ENCODE measurements at places on chromosomes 13 and 19. TPM values are rescaled to one million over a fixed set of nuclear protein-coding genes. Genes with fewer than 3 reads are reported as not detected.

The KLK10 gene
- not detected for total RNA-seq

The CPB2 gene
- not detected for total RNA-seq

- H3K4me3 ChIP-seq = no peak overlapping the region
- peaks cover 3% of the 10 kb centered on the region for H3K36me3 ChIP-seq
- H3K27me3 ChIP-seq = no peaks in the 10 kb centered on the region
- DNase-seq = no peak
Observed at GRCh38 chr19:5170329-5170745, 170.3 kb downstream of the PTPRS start.

The SYT3 gene
- not detected for total RNA-seq

The ERICH4 gene
- not detected for total RNA-seq

The ZNF175 gene
- 4.1 TPM for total RNA-seq

The FUT6 gene
- not detected for total RNA-seq

DNA sequence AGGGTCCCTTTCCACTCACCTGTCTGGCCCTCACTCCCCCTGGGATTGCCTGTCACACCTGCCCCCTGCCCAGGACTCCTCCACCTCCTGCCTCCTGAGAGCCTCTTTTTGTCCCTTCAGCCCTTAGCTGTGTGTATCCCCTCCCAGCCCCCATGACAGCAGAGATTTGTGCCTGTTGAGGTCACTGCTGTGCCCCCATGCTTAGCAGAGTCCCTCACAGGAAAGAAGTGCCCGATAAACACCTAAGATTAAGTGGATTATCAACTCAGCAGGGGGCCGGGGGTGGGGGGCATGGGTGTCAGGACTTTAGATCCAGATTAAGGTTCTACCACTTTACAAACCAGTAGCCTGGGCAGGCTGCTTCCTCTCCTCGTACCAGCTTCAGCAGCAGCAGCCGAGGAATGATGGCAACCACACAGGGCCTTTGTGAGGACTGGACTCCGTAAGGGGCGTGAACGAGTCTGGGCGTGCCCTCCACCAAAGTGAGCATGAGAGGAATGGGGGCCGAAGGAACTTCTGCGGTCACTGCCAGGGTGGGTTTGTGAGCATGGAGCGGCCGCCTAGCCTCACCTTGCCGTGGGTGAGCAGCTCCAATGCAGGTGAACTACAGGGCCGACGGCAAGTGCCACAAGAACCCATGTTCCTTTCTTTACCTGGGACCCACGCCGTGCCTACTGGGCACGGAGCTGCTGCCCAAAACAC, 36.1 kb downstream of the ZNF787 start:
- no peak overlapping the region for H3K4me3 ChIP-seq
- H3K4me1 ChIP-seq = peaks cover 2% of the 10 kb centered on the region
- no peaks in the 10 kb centered on the region for H3K27me3 ChIP-seq
- H3K27ac ChIP-seq = no peak overlapping the region

- H3K27ac ChIP-seq = no peak overlapping the region
- peak; percentile 63 for DNase-seq
- H3K27me3 ChIP-seq = no peaks in the 10 kb centered on the region
- peaks cover 13% of the 10 kb centered on the region for H3K4me1 ChIP-seq
- peaks cover 7% of the 10 kb centered on the region for H3K36me3 ChIP-seq
Observed at GRCh38 chr19:34225659-34226015, 28.7 kb upstream of the GARRE1 start.

DNA sequence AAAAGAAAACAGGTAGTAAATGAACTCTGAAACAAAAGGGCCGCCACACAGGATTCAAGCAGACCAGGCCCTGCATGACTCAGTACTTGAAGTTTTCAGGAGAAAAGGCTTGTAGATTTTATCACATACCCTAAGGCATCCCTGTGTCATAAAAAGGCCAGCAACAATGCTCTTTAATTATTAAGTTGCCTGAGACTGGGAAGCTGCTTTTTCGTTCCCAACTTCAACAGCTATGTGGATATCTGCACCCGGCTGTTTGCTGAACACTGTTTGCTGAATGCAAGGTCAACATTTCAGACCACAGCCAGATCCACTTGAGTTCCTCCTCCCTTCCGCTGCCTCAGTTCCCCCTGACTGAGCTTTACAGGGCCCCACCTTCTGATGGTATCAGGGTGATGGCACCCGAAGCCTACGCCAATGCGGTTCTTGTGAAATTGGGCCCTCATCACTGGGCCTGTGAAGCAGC, 6.1 kb upstream of the ECH1 start:
- H3K27me3 ChIP-seq = no peaks in the 10 kb centered on the region
- H3K4me3 ChIP-seq = no peak overlapping the region
- H3K4me1 ChIP-seq = peaks cover 11% of the 10 kb centered on the region
- H3K36me3 ChIP-seq = peaks cover 42% of the 10 kb centered on the region
- no peak overlapping the region for H3K27ac ChIP-seq

The LGALS14 gene
- total RNA-seq = not detected

GRCh38 chr13:98328511-98328910, 151.4 kb upstream of the RNF113B start:
- H3K4me1 ChIP-seq = peaks cover 9% of the 10 kb centered on the region
- no peak overlapping the region for H3K4me3 ChIP-seq
- H3K27me3 ChIP-seq = no peaks in the 10 kb centered on the region
- no peak for DNase-seq
- H3K36me3 ChIP-seq = no peaks in the 10 kb centered on the region

The ZFR2 gene
- total RNA-seq = not detected

DNA sequence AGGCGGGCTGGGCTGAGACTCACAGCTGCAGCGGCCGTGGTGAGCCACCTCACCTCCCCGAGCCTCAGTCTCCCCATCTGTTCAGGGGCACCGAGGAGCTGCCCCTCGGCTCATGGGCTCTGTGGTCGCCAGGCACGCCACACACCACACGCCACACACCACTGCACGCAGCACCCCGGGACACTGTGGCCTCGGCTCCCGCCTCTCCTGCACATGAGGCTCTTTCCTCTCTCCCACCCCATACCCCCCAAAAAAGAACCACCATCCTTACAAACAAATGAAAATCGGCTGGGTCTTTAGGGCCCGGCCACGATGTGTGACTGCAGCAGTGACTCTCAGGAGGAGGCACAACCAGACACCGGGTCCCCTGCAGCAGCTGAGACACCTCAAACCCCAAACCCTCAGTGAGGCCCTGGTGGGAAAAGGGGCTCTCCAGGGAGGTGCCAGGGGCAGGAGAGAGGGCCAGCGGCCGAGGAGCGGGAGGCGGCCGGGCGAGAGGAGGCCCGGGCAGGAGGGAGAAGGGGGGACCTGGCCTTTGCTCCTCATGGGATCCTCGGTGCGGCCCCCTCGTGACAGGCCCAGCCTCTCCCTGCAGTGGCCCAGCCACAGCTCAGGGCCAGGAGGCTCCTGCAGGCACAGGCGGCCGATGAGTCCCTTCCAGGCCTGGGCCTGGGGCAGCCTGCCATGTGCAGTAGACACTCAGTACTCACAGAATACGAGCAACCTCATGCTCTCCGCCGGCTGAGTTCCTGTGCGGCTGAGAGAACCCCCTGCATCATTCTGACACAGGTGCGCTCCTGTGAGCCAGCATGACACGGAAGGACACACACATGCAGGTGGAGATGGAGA, 66.3 kb downstream of the RASA3 start:
- peaks cover 57% of the 10 kb centered on the region for H3K4me1 ChIP-seq
- no peak overlapping the region for H3K4me3 ChIP-seq
- peaks cover 6% of the 10 kb centered on the region for H3K36me3 ChIP-seq
- H3K27me3 ChIP-seq = no peaks in the 10 kb centered on the region
- DNase-seq = no peak

- H3K4me3 ChIP-seq = no peak overlapping the region
- H3K4me1 ChIP-seq = no peaks in the 10 kb centered on the region
- H3K27ac ChIP-seq = no peak overlapping the region
- H3K27me3 ChIP-seq = no peaks in the 10 kb centered on the region
Observed at GRCh38 chr13:111462221-111462764, 141.9 kb downstream of the TEX29 start.

GRCh38 chr19:55264531-55264930, 5.7 kb upstream of the PPP6R1 start:
- no peak overlapping the region for H3K27ac ChIP-seq
- H3K4me3 ChIP-seq = no peak overlapping the region
- H3K27me3 ChIP-seq = no peaks in the 10 kb centered on the region
- H3K36me3 ChIP-seq = peaks cover 2% of the 10 kb centered on the region
- DNase-seq = no peak

DNA sequence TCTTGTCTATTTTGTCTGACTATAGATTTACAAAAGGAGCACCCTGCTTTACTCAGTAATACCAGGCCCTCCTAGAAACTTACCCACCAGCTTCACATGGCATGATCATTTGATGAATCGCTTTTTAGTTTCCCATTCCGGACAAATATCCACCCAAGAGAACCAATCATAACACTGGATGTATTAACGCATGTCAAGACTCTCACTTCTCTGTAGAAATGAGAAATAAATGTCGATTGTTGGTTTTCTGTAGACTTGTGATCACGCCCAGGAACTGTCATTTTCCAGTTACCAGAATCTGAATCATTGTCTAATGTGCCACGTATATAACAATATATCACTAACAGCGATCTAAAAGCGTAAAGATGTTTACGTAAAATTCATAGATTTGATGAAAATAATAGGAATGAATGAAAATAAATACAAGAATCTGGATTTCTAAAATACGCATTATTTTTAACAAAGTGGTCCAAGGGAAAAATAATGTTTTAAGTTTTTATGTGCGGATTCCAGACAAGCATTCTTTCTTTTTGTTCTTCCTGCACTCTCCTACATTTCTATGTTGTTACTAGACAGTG, 14.0 kb downstream of the CDX2 start:
- H3K27me3 ChIP-seq = peaks cover 33% of the 10 kb centered on the region
- no peaks in the 10 kb centered on the region for H3K4me1 ChIP-seq
- H3K36me3 ChIP-seq = no peaks in the 10 kb centered on the region
- DNase-seq = no peak
- no peak overlapping the region for H3K27ac ChIP-seq

- H3K36me3 ChIP-seq = no peaks in the 10 kb centered on the region
- no peaks in the 10 kb centered on the region for H3K4me1 ChIP-seq
- no peaks in the 10 kb centered on the region for H3K27me3 ChIP-seq
- no peak overlapping the region for H3K4me3 ChIP-seq
Observed at GRCh38 chr19:359653-359925, 15.0 kb upstream of the MIER2 start.

The KIR2DL4 gene
- total RNA-seq = not detected

The NXNL1 gene
- not detected for total RNA-seq

DNA sequence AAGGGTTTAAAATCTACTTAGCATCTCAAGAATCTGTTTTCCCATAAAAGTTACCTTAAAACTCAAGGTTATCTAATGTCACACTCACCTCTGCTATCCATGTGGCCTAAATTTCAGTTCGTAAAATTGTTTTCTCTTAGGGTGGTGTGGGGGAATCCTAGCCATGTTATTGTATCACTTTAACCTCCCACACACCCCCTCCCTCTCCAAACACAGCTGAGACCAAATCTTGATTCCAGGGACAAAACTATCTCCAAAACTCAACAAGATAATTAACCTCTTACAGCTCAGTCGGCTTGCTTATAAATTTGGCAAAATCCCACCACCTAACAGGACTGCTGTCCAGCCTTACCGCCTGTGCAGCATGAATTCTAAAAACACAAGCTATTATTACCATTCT, 3.8 kb downstream of the CARS2 start:
- H3K36me3 ChIP-seq = peaks cover 8% of the 10 kb centered on the region
- H3K4me1 ChIP-seq = peaks cover 25% of the 10 kb centered on the region
- no peak overlapping the region for H3K4me3 ChIP-seq
- H3K27ac ChIP-seq = peak overlapping the region; percentile 93
- no peaks in the 10 kb centered on the region for H3K27me3 ChIP-seq

Data from fibroblast of lung (primary cell).